ENCODE measurements at places on chromosomes 13 and 19.

DNA sequence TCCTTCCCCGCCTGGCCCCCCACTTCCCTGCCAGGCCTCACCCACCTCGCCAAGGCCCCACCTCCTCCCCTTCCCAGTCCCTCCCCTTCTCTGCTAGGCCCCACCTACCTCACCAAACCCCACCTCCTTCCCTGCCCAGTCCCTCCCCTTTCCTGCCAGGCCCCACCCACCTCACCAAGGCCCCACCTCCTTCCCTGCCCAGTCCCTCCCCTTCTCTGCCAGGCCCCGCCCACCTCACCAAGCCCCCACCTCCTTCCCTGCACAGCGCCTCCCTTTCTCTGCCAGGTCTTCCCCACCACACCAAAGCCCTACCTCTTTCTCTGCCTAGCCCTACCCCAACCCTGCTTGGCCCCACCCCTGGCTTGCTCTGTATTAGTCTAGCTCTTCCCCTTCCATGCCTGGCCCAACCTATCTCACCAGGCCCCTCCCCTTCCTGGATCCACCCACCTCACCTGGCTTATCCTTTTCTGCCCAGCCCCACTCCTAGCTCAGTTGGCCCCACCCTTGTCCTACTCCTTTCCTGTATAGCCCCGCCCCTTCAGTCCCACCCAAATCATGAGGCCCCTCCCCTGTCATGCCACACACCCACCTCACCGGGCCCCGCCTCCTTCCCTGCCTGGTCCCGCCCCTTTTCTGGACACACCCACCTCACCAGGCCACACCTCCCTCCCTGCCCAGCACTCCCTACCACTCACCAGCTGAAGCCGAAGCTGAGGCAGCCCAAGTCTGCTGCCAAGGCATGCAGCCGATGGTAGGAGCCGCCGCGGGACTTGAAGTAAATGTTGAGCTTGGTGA is 16.2 kb downstream of the CERS1 start:
- no peak for DNase-seq

- no peak for DNase-seq
Measured at GRCh38 chr19:7295912-7296536, 1.8 kb upstream of the INSR start.

DNA sequence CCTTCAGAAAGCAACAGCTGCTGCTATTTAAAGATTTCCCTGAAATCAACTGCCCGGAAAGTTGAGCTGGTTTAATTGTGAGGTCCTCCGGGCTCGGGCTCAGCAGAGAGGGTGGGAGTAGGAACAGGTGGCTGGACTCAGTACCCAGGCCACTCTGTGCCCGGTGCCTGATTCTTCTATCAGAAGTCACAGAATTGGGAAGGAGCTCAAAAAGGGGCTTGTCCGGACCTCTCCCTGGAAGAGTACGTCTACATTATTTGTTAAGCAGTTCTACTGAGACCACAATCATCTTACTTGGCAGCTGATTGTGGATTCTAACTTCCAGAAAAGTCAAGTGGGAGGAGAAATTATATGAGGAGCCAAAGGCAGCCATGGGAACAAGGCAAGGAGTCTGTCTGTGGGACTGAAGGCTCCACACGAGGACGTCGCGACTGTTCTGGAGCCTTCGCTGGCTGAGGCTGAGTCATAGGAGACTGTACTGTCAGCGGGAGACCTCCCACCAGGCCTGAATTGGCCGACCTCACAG is 91.7 kb upstream of the ANKRD10 start:
- DNase-seq: no peak

- no peak for DNase-seq
Measured at GRCh38 chr19:1746401-1747284, 6.7 kb upstream of the ONECUT3 start.

DNA sequence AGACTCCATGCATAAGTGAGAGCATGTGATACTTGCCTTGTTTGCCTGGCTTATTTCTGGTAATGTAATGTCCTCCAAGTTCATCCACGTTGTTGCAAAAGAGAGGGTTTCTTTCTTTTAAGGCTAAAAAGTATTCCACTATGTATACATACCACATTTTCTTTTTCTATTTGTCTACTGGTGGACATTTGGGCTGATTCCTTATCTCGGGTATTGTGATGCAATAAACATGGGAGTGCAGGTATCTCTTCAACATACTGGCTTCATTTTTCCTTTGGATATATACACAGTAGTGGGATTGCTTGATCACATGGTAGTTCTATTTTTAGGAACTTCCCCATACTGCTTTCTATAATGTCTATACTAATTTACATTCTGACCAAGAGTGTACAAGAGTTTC is 49.6 kb upstream of the EBPL start:
- DNase-seq: no peak

DNA sequence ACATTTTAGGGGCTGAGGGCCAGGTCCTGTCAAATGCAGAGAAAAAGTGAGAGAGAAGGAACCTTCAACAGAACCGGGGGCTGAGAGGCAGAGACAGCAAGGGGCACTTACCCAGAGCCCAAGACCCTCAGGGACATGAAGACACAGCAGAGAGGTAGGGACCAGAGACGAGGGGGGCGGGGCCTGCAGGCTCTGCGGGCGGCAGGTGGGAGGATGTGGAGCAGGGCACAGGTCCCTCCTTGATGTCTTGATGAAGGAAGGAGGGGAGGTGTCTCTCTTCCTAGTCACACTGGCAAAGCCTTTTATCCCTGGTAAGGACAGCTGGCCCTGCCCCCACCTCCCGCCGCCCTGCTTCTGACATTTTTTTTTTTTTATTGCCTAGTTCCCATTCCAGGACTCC is at the start of gene KLK14:
KLK14 (minus strand) TSS at position 277 of the 400 bp plus-strand sequence; CDS start at position 4, 273 bp downstream.
- DNase-seq: no peak

DNA sequence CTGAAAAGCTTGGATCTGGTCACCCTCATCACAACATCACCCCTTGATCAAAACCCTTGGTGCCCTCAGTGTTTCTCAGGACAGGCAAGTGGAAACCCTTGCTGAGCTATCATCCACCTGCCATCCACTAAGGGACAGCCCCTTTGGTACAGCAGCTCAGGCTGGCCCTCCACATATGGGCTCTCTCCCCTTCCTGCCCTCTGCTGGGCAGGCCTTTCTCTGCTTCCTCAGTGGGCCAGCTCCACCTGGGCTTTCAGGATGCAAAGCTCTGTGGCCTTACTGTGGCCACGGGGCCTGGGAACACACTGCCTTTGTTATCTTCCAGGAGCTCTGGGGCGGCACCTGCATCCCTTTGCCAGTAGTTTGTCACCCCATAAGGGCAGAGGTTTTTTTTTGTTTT is 4.9 kb downstream of the SUGP1 start:
- no peak for DNase-seq

Measured in stimulated activated CD4-positive, alpha-beta T cell treated with anti-CD3 and anti-CD28 coated beads, Interleukin-4, amount 100 ng/mL, for 4 hours (primary cell).